ENCODE measurements at places on chromosomes 3 and 15.

- no peak for DNase-seq
Measured at GRCh38 chr15:79450648-79451047, 18.5 kb downstream of the MINAR1 start.

GRCh38 chr3:154842536-154842935 is 237.6 kb upstream of the MME start:
- no peak for DNase-seq

DNA sequence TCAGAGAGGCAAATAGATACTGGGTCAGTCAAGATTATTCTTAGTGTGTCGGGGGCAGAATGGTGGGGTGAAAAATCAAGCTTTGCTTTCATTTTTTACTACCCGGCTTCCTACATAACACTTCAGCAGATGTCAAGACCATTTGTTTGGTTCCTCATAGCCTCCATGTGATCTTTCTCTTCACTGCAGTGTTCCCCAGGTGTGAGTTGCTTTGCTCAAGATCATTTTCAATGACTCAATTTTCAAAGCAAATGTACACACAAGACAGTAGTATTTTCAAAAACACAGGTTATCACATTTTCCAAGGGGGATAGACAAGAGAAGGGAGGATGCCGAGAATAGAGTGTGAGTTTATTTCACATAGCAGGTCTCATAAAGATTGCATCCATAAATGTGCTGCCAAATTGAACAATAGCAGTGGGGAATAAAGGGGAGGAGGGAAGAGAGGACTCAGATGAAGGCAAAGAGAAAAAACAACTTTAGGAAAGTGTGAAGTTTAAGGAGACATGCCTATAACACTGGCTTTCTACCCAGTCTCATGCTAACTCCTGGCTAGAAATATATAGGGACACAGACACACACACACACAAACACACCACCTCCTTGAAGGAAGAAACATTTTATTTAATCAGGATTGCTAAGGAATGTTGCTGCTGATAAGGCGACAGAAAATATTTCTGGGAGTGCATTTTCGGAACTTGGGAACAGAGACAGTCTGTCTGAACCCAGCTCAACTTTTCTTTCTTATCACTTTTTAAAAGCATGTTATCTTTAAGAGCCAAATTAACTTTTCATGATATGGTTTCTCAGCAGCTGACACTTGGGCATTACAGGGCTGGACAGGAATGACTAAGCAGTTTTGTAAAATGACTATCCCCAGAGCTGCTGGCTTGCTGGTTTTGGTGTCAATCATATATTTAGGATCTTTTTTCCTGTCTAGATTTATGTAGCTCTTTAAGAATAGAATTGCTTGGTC is 402.4 kb downstream of the RBMS3 start:
- DNase-seq: peak; percentile 82

- DNase-seq: no peak
Measured at GRCh38 chr3:197003461-197004385, 25.9 kb downstream of the MELTF start.

DNA sequence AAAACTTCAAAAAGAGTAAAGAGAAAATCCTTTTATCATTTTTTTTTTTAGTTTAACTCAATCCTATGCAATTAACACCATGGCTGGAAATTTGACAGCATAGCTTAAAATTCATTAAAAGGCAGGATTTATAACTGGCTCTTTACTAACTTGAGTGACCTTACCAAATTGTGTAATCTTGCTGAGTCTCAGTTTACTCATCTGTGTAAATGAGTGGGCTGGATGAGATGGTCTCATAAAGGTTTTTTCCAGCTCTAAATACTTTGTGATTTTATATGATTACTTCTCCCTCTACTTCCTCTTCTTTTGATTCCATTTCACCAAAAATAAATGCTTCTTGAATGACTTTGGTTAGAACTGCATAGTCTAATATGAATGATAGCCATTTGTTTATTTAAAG is 234.9 kb upstream of the SATB1 start:
- DNase-seq: no peak

GRCh38 chr3:81425198-81425868 is 336.1 kb downstream of the GBE1 start:
- peak; percentile 72 for DNase-seq

DNA sequence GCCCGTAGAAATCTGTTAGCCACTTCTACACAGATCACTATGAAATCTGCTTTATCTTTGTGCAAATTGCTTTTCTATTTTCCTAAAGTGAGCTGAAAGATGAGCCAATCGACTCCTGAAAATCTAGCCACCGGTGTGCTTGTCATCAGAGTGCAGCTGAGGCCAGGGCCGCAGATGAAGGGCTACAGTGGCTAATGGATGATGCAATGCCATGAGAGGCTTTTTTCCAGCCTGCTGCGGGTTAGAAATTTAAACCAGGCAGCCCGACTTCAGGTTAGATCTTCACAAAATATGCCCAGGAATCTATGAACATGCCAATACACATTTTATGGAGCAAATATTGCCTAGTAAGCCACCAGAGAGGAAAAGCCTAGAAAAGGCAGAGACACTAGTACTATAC is 948.2 kb upstream of the CFAP20DC start:
- no peak for DNase-seq

DNA sequence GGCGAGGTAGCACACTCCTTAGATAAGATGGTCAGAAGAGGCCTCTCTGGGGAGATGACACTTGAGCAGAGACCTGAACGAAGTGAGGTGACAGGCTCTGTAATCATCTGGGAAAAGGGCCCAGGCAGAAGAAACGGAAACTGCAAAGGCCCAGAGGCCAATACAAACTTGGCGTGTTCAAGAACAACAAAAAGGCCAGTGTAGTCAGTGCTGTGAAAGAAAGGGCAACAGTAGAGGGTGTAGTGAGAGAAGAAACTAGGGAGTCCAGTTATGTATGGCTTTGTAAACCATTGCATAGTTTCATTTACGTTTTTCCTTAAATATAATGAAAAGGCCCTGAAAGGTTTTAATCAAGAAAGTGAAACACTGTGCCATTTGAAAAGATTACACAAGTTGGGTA is 31.8 kb downstream of the PLD1 start:
- no peak for DNase-seq

GRCh38 chr3:171293142-171293782 is 166.9 kb downstream of the TNIK start:
- DNase-seq: no peak

- DNase-seq: no peak
Measured at GRCh38 chr3:136141291-136141785, 54.8 kb downstream of the MSL2 start.

DNA sequence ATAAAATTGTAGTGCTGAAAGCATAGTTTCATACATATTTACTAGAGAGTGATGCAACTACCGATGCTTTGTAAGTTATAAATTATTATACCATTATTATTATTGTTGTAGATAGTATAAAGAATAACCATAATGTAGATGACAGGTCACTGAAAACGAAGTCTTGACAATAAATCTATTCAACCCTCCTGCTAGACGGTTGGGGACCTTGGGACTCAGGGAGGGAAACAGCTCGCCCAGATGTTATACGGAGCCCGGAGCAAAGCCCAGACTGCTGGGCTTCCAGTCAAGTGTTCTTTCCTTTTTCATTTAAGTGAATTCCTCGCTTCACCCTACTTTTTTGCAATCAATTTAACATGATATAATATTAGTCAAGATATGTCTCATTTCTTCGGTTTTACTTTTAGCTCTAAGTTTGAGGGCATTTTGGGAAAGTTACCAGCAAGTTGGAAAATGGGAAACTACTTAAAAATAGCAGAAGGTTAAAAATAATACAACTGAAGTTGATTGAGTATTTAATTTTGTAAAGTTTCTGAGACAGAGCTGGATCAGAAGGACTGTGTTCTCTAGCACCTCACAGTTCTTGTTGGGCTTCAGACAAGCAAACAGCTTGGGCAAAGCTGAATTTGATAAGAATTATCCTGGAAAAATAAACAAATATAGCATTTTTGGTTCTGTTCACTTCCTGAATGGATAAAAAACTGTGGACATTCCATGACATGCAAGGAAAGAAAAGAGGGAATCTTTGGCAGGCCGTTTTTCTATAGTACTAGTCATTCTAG is 173.4 kb upstream of the TP63 start:
- DNase-seq: no peak

DNA sequence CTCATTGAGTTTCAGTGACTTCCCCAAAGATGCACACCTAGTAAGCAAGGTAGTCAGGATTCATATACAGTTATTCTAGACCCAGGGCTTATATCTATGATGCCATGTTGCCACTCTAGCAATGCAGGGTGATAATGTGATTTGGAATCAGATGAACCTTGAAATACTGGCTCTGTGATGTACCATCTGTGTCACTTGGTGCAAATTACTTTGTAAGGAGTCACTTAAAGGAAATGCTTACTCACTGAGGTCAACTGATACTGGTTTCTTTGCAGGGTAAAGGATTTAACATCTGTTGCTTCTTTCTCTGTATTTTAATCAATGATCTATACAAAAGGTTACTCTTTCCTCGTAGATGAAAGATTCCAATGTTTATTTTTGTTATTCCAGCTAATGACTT is 10.8 kb downstream of the ASB14 start:
- peak; percentile 37 for DNase-seq

DNA sequence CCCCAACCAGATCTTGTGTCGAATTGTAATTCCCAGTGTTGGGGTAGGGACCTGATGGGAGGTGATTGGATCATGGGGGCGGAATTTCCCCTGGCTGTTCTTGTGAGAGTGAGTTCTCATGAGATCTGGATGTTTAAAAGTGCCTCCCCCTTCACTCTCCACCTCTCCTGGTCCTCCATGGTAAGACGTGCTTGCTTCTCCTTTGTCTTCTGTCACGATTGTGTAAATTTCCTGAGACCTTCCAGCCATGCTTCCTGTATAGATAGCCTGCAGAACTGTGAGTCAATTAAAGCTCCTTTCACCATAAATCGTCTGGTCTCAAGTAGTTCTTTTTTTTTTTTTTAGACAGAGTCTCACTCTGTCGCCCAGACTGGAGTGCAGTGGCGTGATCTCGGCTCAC is 42.3 kb downstream of the NR1D2 start:
- no peak for DNase-seq

DNA sequence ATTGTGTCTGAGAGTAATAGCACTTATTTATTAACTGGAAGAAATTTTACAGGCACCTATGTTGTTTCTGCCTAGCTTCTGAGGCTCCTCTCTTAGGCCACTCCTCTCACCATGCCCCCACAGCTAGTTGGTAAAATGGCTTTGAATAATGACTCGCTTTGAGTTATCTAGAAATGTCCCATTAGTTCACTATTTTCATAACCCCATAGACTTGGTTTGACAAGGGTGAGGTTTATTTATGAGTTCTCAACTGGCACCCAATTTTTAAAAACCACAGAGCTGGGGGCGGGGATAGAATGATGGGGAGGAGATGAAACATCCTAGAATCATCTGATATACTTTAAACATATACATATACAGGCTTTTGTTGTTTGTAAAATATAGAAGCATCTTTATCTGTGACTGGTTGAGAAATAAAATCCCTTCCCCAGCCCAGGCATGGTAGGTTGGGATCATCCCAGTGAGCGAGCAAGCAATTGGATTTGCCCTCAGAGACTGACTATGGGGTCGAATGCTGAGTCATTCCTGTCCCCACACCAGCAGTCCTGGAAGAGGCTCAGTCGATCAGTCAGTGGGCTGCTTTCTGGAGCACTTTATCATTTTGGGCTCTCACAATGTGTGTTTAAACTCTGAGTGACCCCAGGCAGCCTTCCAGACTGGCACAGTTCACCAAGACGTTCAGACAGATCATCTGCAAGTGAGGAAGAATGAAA is 60.2 kb upstream of the TSEN2 start:
- peak; percentile 58 for DNase-seq

DNA sequence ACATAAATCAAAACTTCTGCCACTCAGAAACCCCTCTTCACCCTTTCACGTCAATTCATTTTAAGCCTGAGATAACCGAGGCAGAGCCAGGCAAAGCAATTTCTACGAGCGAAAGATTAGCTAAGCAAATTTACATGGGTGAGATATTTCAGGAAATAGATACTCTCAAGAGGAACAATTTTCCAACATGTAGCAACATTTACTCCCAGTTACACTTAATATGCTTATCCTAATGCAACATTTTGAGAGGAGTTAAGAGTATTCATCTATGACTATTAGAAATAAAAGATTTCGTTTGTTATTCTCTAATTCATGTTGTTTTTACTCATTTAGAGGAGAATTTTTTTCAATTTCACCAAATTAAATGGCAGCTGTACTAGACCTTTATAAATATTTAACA is 837 bp downstream of the TMC3 start:
- DNase-seq: no peak

DNA sequence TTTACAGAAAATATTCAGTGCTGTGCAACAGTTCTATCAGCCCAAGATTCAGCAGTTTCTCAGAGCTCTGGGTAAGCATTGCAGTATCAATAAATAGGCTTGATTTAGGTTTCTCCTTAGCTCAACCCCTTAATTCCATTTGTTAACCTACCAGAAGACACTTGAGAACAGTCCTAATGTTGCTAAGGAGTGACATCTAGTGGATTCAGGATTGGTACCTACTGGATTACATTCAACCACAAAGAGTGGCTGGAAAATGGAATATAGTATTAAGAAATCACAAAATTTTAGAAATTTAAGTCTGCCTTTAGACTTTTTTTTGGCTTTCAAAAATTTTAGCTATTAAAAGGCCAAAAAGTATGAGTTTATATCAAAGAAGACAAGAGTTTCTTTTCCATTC is 34.7 kb downstream of the POLG start:
- DNase-seq: peak; percentile 59

GRCh38 chr3:65200310-65200970 is 512.6 kb upstream of the ADAMTS9 start:
- DNase-seq: no peak

- no peak for DNase-seq
Measured at GRCh38 chr3:40770061-40770460, 245.3 kb downstream of the ZNF621 start.

GRCh38 chr3:14640734-14641133 is 10.8 kb upstream of the CCDC174 start:
- no peak for DNase-seq

DNA sequence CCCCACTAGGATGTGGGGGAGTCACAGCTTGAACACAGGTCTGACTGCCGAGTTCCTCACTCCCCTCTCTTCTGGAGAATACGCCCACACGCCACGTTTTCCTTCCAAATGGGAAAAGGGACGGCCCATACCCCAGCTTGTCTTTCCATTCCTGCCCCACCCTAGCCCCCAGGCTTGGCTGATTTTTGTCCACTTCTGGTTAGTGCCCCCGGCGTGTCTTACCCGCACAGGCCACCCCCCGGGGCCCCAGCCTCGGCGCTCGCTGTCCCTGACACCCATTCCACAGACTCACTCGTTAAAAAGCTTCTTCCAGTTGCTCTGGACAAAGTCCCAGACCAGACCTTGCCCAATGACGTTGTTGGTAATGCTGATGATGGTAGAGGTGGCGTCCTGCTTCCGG is 14.5 kb downstream of the MESP2 start:
- DNase-seq: no peak

DNA sequence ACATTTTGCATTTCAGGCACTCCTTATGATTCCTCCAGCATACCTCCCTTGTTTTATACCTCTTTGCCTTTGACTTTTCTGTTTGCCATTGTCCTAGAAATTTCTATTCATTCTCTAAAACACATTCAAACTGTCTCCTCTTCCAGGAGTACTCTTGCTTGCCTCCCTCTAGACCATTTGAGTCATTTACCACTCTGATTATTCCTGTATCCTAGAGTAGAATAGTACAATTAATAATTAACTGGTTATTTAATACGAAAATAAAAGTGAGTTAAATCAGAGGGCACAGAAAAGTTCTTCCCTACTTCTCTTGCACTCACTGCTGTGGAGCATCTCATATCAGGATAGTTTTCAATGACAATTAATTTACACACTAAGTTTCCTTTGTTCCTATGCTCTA is 290.2 kb upstream of the RORA start:
- no peak for DNase-seq

Measured in iris pigment epithelial cell (primary cell).